Large intestine (tissue), 12 donors: ENCODE measurements at places on chromosomes 3 and 15. TPM values are rescaled to one million over a fixed set of nuclear protein-coding genes. Genes with fewer than 3 reads are reported as not detected.

- peaks cover 3% of the 10 kb centered on the region for H3K4me1 ChIP-seq
- H3K27ac ChIP-seq: no peak overlapping the region
- H3K27me3 ChIP-seq: no peaks in the 10 kb centered on the region
- DNase-seq: peak; percentile 45
Measured at GRCh38 chr15:48352474-48353072, 21.3 kb downstream of the DUT start.

- H3K27me3 ChIP-seq: no peaks in the 10 kb centered on the region
- no peak overlapping the region for H3K4me3 ChIP-seq
- no peaks in the 10 kb centered on the region for H3K4me1 ChIP-seq
- no peak for DNase-seq
- no peak overlapping the region for H3K27ac ChIP-seq
Measured at GRCh38 chr3:99542767-99543518, 95.5 kb upstream of the COL8A1 start.

GRCh38 chr3:15044326-15044725, 20.8 kb downstream of the MRPS25 start:
- H3K36me3 ChIP-seq: peaks cover 88% of the 10 kb centered on the region

DNA sequence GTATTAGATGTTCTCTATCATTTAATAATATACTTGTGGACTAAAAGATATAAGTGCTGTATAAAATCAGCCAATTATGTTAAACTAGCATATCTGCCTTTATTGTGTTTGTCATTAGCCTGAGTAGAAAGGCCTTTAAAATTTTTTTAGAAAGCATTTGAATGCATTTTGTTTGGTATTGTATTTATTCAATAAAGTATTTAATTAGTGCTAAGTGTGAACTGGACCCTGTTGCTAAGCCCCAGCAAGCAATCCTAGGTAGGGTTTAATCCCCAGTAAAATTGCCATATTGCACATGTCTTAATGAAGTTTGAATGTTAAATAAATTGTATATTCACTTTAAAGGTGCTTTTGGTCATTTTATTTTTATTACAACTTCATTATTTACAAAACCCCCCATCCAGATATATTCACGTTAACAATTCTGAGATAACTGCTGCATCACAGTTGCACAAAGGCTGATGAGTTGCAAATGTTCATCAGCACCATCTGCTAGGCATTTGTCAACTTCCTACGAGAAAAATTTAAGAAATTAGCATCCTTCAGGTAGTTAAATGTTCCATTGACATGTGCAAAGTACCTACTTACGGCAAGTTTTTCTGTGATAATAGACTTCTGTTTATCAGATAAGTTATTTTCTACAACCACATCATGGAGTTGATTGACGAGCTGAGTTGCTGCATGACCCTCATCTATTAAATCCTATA, 6.3 kb downstream of the EIF4A2 start:
- H3K36me3 ChIP-seq: peaks cover 61% of the 10 kb centered on the region
- H3K4me1 ChIP-seq: peaks cover 9% of the 10 kb centered on the region
- H3K27ac ChIP-seq: no peak overlapping the region
- DNase-seq: no peak
- no peak overlapping the region for H3K4me3 ChIP-seq

DNA sequence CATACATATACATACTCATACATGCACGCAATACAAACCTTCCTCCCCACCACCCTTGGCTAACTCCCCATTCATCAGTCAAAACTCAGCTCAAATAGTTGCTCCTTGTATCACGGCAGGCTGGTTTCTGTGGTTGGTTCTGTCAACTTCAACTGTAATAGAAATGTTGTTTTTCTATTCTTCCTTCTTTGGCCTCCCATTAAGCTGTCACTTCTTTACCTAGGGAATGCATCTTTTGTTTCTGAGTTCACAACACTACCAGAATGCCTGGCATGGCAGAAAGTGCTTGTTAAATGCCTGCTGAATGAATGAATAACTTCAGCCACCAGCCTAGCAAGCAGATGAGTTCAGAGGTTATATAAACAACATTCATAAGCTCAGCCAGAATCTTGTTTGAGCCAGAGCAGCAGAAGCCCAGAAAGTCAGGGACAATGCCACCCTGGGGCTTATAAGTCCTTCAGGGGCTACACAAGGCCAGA, 63.1 kb downstream of the B3GALNT1 start:
- H3K27ac ChIP-seq: no peak overlapping the region
- H3K27me3 ChIP-seq: no peaks in the 10 kb centered on the region
- no peaks in the 10 kb centered on the region for H3K4me1 ChIP-seq
- no peaks in the 10 kb centered on the region for H3K36me3 ChIP-seq
- H3K4me3 ChIP-seq: no peak overlapping the region
- no peak for DNase-seq

GRCh38 chr15:101269479-101270223, 7.6 kb downstream of the SELENOS start:
- peaks cover 4% of the 10 kb centered on the region for H3K4me1 ChIP-seq
- H3K27ac ChIP-seq: no peak overlapping the region
- peaks cover 55% of the 10 kb centered on the region for H3K36me3 ChIP-seq
- no peak overlapping the region for H3K4me3 ChIP-seq

- no peaks in the 10 kb centered on the region for H3K4me1 ChIP-seq
- H3K4me3 ChIP-seq: no peak overlapping the region
- no peaks in the 10 kb centered on the region for H3K27me3 ChIP-seq
Measured at GRCh38 chr3:28936154-28936553, 344.7 kb upstream of the RBMS3 start.

- H3K4me1 ChIP-seq: peaks cover 41% of the 10 kb centered on the region
- no peak overlapping the region for H3K4me3 ChIP-seq
- H3K36me3 ChIP-seq: no peaks in the 10 kb centered on the region
Measured at GRCh38 chr15:40052604-40053003, 13.6 kb upstream of the SRP14 start.

DNA sequence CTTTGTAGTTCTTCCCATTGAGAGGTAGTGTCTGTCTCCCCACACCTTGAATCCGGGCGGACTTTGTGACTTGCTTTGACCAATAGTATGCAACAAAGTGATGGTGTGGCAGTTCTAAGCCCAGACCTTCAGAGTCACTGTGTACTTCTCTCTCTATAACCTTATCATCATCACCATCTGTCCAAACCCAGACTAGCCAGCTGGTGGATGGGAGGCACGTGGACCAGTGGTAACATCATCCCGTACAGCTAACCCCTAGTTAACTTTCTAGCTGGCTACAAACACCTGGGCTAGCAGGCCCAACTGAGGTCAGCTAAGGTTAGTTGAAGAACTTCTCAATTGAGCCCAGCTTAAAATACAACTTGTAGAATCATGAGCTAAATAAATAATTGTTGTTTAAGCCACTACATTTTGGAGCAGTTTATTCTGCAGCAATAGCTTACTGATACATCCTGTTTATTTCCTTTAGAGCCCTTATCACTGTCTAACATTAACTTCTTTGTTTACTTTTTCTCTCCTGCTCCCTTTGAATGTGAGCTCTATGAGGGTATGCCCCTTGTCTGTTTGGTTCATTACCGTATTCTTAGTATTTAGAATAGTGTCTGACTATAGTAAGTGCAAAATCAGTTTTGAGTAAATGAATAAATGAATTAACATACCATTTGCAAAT, 11.5 kb upstream of the CCR9 start:
- H3K36me3 ChIP-seq: no peaks in the 10 kb centered on the region
- H3K27me3 ChIP-seq: no peaks in the 10 kb centered on the region
- no peak for DNase-seq
- H3K4me3 ChIP-seq: no peak overlapping the region
- H3K27ac ChIP-seq: no peak overlapping the region
- H3K4me1 ChIP-seq: no peaks in the 10 kb centered on the region

The IGSF11 gene
- polyA plus RNA-seq: 1.9 TPM

The RASGRP1 gene
- polyA plus RNA-seq: 2.9 TPM
